ENCODE measurements at places on chromosomes 4 and X.

DNA sequence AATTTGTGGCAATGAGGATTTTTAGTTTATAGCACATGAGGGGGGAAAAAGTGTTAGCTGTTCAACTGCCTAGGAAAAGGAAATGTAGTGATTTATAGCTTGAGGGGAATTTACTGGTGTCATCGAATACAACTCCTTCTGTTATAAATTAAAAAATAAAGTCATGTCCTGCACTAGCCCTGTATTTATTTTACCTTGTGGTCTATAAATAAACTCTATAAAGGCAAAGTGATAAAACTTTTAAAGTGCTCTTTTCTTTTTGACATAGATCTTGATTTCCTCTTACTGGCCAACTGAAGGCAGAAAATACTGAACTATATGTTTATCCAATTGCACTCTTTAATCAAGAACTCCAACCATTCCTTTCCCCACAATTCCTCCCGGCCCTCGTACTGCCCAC lies 672.1 kb upstream of the SLIT2 start:
- no peak for DNase-seq

- DNase-seq: no peak
These were observed 326.9 kb downstream of the PCDH19 start for GRCh38 chrX:100083211-100083610.

DNA sequence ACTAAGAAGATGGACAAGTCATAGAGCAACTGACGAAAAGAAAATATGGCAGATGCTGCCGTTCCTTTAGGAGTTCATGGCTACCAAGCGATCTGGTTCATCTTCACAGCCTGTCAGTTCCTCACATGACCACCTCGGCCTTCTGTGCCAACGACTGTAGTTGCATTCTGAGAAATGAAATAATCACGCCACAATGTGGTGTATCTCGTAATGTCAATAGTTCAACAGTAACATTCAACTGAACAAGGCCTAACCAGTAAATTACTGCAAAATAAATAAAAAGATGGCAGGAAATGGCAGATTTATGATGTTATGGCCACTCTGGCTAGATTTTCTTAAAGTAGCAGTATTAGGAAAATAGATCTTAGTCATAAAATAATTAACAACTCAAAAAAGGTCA lies 4.4 kb downstream of the GPRIN3 start:
- DNase-seq: no peak

- DNase-seq: no peak
These were observed 958.6 kb downstream of the STIM2 start for GRCh38 chr4:27819246-27819645.

- no peak for DNase-seq
These were observed 8.6 kb upstream of the IGBP1 start for GRCh38 chrX:70124678-70125077.

- no peak for DNase-seq
These were observed 2277.7 kb upstream of the AGA start for GRCh38 chr4:179719766-179720450.

GRCh38 chr4:188767496-188767895 lies 628.3 kb downstream of the TRIML1 start:
- DNase-seq: no peak

DNA sequence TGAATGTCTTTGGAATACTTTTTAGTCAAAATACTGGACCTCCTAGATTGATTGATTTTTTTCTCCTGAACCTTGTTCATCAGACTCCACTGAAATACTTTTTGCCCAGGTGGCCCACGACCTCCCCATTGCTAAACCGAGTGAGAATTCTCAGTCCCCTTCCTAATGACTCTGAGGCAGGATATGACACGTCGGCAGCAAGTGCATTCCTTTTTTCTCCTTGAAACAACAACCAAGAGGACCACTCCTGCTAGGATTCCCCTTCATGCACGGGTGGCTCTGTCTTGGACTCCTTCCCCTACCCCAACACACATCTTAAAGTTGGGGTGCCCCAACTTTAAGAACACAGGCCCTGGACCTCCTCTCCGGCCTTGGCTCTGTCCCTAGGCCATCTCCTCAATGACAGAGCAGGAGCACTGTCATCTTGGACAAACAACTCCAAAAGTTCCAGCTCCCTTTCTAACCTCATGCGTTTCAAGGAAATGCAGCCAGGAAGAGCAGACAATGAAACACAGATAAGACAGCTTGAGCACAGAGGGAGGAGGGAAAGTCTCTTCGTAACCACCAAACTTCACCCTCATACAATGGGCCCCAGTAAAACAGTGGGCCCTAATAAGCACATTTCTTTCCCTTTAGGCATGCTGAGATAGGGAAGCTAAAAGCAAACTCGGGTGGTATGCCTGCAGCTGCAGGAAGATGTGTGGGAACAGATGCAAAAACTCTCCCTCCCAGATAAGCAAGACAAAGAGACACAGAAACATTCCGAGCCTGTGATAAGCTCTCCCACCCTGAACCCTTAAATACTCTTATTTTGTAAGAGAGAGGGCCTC lies 33.9 kb downstream of the ZBTB49 start:
- no peak for DNase-seq

- DNase-seq: no peak
These were observed 544.0 kb upstream of the AGA start for GRCh38 chr4:177986236-177986635.

DNA sequence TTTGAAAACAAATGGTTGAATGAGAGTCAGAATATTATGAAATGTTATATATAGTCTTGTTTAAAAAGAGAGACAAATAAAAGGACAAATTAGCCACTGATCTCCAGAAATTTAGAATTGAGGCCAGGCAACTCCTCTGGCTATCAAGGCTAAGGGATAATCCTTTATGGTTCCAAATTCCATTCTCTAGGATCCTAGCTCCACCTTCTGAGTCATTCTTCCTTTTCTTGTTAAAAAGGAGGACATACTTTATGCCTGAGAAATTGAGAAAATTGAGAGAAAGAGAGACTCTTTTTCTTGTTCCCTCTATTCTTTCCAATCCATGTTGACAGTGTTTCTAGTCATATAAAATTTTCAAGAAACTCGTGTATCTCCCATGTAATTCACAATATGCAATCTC lies 1299.5 kb downstream of the FSTL5 start:
- no peak for DNase-seq

GRCh38 chr4:151217326-151217725 lies 59.6 kb upstream of the PRSS48 start:
- DNase-seq: no peak

GRCh38 chr4:138086611-138087041 lies 155.5 kb downstream of the SLC7A11 start:
- DNase-seq: no peak

DNA sequence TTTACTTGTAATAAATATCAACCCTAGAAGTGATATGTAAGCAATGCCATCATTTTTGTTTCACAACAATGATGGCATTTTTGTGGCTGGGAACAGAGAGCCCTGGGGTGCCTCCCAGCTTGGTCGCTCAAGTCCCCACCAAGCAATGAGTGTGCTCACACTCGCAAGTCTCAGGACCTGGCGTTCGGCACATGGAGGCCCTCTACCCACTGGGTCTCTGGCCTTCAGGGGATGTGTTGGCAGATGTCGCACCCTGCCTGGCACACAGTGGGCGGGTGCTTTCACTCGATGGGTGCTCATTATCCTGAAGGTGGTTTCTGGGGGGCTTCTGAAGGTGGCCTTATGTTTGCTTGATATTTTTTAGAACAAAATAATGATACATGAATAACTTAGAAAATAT lies 74.7 kb upstream of the STS start:
- DNase-seq: no peak

All from activated CD8-positive, alpha-beta memory T cell treated with anti-CD3 and anti-CD28 coated beads for 1 hour (primary cell).